ENCODE measurements at places on chromosomes 5 and 9.

DNA sequence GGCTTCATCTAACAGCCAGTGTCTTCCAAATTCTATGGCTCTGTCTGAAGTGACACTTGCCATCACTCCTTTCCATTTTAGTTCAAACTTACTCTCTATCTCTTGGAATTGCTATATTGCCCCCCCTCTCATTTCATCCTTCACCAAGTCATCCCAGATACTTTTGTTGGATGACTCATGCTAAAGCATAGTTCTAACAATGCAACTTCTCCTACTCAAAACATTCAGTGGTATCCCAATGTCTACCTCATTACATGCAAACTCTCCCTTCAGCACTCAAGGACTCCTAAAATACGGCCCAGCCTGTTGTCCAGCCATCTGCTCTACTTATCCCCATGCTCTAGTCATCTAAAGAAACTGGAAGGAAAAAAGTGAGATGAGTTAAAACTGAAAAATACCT is 171.6 kb downstream of the RASEF start:
- DNase-seq, result no peak

GRCh38 chr9:113635586-113635985 is 172.1 kb downstream of the RGS3 start:
- DNase-seq, result no peak

DNA sequence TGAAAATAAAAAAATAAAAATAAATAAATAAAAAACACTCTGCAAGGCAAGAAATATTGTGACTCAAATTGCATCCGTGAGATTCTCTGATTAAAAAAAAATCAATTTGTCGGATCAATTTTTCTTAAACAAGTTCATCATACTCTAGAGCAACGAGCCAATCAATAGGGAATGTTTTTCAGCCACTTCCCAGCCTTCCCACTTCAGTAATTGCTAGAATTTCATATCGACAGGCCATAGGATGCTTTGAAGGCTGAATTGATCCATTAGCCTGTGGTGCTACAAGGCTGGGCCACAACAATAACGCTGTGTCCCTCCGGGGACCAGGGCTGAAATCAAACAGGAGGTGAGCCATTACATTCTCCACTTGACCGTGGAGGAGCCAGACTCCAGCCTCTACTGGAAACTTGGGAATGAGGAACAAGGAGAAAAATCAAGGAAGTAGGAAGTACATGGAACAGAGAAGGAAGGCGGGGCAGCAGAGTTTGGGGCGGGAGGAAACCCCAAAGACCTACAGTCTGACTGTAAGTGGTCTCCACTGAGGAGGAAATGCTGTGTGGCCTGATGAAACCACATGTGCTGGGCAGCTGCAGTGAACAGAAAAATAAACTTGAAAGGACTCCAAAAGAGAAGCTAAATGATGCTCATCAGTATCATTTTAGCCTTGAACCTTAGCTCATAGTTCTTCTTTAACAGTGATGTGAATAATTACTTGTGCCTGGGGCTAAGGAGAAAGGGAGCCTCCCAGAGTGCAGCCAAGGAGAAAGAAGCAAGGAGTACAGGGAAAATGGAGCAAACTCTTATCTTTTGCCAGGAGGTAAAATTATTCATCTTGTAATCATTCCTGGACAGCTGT is 308.6 kb downstream of the TLE1 start:
- DNase-seq, result no peak

- DNase-seq, result no peak
Measured at GRCh38 chr5:86679949-86680348, 62.2 kb downstream of the COX7C start.

All from forelimb muscle (tissue), 1 donor.